ENCODE measurements at places on chromosomes 12 and 14.

GRCh38 chr12:65121049-65121955 lies at the start of gene WIF1:
TSS of gene WIF1 (minus strand) at chr12:65121305. CDS start at chr12:65121191, 114 bp downstream.
- no peak for DNase-seq

- DNase-seq, result no peak
These were observed 187.0 kb downstream of the SPTSSA start for GRCh38 chr14:34275078-34275477.

DNA sequence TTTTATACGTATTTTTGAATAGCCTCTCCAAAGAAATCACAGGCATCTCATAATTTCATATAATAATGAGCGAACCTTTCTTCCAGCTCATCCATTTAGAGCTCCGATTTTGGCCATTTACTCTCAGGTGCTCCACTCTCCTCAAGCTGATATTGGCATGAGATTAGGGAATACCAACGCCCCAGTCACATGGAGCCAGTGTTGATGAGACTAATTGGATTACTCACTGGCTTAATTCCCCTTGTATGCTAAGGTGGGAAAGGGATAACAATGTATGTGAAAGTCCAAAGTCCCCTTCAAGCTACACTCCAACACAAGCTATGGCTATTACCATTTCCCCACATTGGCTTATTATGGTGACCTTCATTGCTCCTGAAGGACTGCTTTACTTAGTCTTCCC lies 76.6 kb upstream of the NAV3 start:
- no peak for DNase-seq

- peak; percentile 71 for DNase-seq
These were observed 52.9 kb upstream of the OR9K2 start for GRCh38 chr12:55073043-55074022.

DNA sequence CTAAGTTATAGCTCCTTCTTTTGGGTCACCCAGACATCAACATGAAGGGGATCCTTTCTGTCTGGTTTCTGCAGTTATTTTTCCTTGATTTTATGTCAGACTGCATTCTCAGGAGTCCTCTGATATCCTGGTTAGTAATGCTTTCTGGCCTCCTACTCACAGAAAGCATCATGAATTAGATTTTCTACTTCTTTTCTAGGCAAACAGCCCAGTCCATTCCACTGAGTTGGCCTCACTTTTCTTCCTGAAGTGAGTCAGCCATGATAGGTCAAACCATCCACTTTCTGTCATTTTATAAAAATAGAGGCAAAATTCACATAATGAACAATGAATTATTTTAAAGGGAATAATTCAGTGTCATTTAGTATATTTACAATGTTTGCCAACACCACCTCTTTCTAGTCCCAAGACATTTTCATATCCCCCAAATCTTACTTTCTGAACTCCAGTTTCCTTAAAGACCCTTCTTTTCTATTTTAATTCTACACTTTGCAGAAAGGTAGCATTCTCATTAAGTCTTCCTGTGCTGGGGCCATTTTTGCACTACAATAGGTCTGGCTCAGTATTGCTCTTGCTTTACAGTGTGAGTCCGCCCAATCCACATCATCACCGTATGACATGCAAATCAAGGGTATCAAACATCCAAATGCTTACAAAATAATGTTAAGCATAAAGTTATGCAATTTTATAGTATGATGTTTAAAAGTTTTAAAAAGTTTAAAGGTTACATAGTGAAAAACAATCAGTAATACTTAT lies 95.1 kb downstream of the UNC79 start:
- DNase-seq, result no peak

GRCh38 chr14:91681893-91682563 lies 49.9 kb downstream of the CATSPERB start:
- peak; percentile 40 for DNase-seq

GRCh38 chr14:94129758-94130414 lies 482 bp upstream of the IFI27L2 start:
- peak; percentile 32 for DNase-seq

All from activated CD4-positive, alpha-beta T cell treated with anti-CD3 and anti-CD28 coated beads, Interleukin-2, Interleukin-4, amounts not matched to agents 100 ng/mL and 50 ng/mL, durations not matched to agents 16 hours and 8 hours (primary cell).